ENCODE measurements at places on chromosomes 1 and 21.

DNA sequence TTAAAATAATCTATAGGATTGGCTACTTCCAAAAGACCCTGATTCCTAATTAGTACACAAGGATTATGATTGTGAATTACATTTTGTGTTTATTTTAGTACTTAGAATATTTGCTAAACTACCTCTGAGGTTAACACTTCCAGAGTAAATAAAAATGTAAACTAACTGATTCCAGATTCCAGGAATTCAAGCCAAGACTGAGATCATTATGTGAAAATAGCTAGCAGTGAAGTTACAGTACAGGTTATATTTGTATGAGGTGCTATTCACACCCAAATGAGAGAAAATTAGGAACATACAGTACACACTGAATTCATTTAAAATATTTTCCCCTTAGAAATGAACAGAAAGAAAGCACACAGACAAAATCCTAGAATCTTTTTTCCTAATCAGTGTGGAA, 28.8 kb downstream of the TTLL7 start:
- no peak overlapping the region for H3K27ac ChIP-seq
- H3K36me3 ChIP-seq, result no peaks in the 10 kb centered on the region
- DNase-seq, result no peak
- H3K4me1 ChIP-seq, result no peaks in the 10 kb centered on the region
- no peaks in the 10 kb centered on the region for H3K27me3 ChIP-seq
- no peak overlapping the region for H3K4me3 ChIP-seq

DNA sequence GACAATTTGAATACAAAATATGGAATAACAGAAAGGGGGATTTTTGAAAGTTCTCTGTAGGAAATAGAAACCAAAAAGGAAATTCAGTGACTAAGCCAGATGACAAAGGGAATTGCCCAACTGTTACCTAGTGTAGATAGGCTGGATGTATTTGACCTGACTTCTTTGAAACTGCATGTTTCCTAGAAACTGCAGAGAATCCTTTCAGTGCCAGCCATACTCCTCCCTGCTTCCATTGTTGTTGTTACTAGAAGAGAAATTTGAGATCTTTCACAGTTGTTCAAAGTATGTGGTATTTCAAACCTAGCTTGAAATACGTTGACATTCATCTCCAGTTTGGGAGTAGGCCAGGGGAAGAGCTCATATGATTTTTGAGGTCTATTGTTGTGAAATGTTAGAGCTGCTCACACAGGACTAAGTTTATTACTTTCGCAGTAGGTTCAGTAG, 1.8 kb upstream of the GBP5 start:
- H3K27me3 ChIP-seq, result no peaks in the 10 kb centered on the region
- H3K4me1 ChIP-seq, result no peaks in the 10 kb centered on the region
- no peaks in the 10 kb centered on the region for H3K36me3 ChIP-seq

GRCh38 chr1:60865166-60865565, 217.2 kb upstream of the NFIA start:
- DNase-seq, result no peak
- H3K4me3 ChIP-seq, result no peak overlapping the region
- no peaks in the 10 kb centered on the region for H3K27me3 ChIP-seq
- H3K27ac ChIP-seq, result no peak overlapping the region

DNA sequence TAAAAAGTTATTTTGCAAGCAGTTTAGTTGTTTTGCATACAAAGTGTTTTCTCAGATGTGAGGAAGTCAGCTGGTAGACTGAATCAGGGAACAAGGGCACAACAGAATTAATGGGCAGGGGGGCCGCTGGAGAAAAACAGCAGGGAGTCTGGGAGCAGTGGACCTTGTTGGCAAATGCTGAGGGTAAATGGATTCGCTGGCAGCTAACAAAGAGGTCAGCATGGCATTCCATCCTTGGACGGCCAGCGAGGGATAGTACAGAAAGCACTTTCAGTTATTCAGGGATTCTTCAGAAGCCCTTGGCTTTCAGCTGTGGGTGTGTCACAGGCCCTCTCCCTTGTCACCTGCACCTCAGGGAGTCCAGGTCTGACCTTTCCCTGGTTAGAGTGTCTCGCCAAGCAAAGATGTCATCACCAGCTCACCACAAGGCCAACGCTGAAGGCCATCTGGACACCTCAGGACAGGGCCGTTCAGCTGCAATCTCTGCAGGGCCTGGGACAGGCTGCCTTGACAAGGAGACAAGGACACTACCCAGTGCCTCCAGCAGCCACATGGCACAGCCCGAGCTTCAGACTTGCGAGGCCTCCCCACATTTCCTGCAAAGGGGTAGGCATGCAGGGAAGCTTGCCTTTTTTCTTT, 90.4 kb downstream of the KCNN3 start:
- H3K4me1 ChIP-seq, result peaks cover 7% of the 10 kb centered on the region
- no peaks in the 10 kb centered on the region for H3K36me3 ChIP-seq
- H3K27ac ChIP-seq, result no peak overlapping the region

GRCh38 chr1:2555634-2556276, 416 bp upstream of the TNFRSF14 start:
- peak overlapping the region; percentile 71 for H3K4me3 ChIP-seq
- H3K36me3 ChIP-seq, result peaks cover 14% of the 10 kb centered on the region
- H3K4me1 ChIP-seq, result peaks cover 13% of the 10 kb centered on the region
- H3K27ac ChIP-seq, result peak overlapping the region; percentile 83
- peak; percentile 53 for DNase-seq

DNA sequence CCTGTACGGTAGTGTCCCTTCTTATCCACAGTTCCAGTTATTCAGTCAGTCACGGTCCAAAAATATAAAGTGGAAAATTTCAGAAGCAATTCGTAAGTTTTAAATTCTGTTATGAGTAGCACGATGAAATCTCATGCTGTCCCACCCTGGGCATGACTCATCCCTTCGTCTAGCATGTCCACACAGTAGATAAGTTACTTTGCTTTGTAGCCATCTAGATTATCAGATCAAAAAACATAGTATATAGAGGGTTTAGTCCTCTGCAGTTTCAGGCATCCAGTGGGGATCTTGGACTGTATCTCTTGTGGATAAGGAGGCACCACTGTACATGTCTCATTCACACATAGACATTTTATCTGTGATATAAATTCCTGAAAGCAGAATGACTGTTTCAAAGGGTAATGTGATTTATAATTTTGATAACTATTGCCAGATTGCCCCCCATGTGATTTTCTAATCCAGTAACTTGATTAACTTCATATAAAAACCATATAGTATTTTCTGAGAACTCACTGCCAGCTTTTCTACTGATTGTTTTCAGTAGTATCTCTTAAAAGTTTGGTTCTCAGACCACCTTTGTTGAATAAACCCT, 143.3 kb downstream of the DYRK1A start:
- H3K36me3 ChIP-seq, result peaks cover 11% of the 10 kb centered on the region
- no peak overlapping the region for H3K4me3 ChIP-seq
- no peak overlapping the region for H3K27ac ChIP-seq
- no peaks in the 10 kb centered on the region for H3K27me3 ChIP-seq
- no peak for DNase-seq

DNA sequence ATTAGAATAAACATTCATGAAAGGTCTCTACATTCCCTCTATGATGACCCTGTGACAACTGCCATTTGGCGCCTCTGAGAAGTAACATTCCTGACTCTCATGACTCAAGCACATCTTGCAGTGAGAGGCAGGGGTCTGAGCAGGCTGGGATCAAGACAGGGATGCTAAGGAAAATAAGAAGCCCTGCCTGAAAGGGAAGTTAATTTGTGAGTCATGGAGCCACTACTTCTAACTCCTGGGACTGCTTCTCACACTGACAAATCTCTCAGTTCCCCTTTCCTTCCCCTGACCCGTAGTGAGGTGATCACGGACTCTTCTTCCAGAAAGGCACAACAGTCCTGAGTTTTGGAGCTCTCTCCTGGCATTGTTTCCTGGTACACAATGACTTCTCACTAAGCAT, 231.9 kb downstream of the TNR start:
- no peak for DNase-seq
- H3K27ac ChIP-seq, result no peak overlapping the region
- H3K4me1 ChIP-seq, result no peaks in the 10 kb centered on the region

DNA sequence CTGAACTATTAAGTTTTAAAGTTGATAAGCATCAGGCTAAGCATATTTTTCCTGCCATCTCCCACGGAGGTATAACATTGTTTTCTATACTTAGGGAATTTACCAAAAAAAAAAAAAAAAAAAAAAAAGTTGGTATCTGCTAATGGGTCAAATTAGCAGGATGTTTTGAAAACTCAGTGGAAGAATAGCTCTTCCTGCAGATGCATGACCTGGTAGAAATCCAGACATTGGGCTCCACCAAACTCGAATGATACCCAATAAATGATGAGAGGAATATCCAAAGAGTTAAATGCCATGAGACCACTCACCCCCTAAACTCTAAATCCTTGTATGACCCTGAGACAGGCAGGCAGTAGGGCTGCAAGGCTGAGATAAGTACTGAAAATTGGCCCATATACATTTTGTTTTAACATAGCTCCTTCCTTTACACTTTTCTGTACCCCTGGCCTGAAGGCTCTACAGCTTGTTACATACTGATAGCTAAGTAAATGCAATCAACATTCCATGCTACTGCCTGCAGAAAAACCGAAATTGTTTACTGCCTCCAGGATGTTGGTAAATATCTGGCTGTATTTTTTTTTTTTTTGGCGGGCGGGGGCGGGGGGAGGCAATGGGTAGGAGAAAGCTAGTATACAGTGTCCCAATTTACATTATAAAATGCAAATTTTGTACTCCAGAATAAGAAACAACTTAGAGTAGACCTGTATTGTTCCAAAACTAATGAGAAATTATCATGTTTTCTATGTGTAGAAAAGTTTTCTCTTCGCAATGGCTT, 57.6 kb downstream of the NFIA start:
- H3K4me1 ChIP-seq, result peaks cover 47% of the 10 kb centered on the region
- no peak overlapping the region for H3K4me3 ChIP-seq
- H3K27ac ChIP-seq, result peak overlapping the region; percentile 55
- H3K36me3 ChIP-seq, result no peaks in the 10 kb centered on the region

DNA sequence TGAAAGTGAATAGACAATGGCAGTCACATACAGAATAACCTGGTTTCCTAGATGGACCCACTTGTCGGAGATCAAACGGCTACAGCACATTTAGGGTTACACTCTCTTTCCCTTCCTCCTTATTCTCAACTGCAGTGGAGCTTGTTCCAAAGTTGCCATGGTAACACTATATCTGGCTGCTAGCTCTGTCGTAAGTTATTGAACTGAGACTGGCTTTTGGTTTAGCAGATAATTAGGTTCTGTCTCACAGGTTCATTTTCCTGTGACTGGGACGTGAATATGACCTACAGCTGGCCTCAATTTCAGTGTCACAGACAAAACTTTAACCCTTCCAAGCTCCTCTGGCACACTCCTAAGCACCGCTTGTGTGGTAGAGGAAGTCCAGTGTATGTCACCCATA, 875.8 kb downstream of the USP25 start:
- DNase-seq, result no peak
- no peaks in the 10 kb centered on the region for H3K36me3 ChIP-seq
- no peaks in the 10 kb centered on the region for H3K27me3 ChIP-seq

GRCh38 chr21:21230672-21231071, 232.5 kb downstream of the NCAM2 start:
- H3K4me3 ChIP-seq, result no peak overlapping the region
- DNase-seq, result no peak
- no peak overlapping the region for H3K27ac ChIP-seq

DNA sequence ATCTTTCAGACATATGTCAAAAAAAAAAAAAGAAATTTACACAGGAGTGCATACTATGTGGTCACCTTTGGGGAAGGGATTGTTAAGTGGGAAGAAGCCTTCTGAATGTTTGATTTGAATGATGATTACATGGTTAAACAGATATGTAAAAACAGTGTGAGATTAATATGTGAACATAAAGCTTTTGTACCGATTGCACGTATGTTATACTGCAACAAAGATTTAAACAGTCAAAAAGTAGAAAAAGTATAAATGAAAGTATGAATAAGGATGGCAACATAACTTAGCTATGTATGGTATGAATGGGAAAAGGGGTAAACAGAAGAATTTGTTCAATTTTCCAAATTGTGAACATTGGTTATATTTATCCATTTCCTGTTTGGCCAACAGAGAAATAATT, 10.0 kb upstream of the PLPP3 start:
- no peaks in the 10 kb centered on the region for H3K36me3 ChIP-seq
- no peaks in the 10 kb centered on the region for H3K27me3 ChIP-seq
- no peak overlapping the region for H3K4me3 ChIP-seq
- H3K4me1 ChIP-seq, result no peaks in the 10 kb centered on the region
- no peak overlapping the region for H3K27ac ChIP-seq

DNA sequence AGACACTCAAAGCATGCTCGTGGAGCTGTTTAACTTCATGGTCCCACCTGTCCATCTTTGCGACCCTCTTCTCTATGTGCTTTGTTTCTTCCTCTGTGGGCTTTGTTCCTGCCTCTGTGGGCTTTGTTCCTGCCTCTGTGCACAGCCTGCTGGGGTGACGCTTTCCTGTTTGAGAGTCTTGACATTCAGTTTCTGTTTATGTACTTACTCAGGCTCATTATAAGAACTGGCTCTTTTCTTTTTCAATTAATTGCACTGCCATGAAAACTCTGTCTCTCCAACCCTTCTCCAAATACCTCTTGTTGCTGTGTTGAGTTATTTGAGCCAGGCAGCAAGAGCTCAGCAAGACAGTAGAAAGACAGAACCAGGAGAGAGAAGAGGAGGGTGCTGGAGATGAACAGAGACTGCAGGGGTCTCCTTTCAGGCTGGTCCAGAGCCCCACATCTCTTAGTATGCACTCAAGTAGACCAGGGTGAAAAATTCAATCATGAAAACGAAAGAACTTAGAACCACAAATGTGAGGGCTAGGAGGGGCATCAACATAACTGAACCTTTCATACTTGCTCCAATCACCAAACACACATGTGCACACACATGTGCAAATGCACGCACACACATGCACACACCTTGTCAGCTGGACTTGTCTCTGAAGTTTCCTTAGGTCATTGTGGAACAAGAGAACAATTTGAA, 88.3 kb upstream of the SGIP1 start:
- no peaks in the 10 kb centered on the region for H3K4me1 ChIP-seq
- no peaks in the 10 kb centered on the region for H3K36me3 ChIP-seq
- H3K4me3 ChIP-seq, result no peak overlapping the region

GRCh38 chr1:23013657-23014056, 2.0 kb downstream of the TEX46 start:
- no peak overlapping the region for H3K4me3 ChIP-seq
- H3K4me1 ChIP-seq, result no peaks in the 10 kb centered on the region
- no peak for DNase-seq
- no peaks in the 10 kb centered on the region for H3K27me3 ChIP-seq

DNA sequence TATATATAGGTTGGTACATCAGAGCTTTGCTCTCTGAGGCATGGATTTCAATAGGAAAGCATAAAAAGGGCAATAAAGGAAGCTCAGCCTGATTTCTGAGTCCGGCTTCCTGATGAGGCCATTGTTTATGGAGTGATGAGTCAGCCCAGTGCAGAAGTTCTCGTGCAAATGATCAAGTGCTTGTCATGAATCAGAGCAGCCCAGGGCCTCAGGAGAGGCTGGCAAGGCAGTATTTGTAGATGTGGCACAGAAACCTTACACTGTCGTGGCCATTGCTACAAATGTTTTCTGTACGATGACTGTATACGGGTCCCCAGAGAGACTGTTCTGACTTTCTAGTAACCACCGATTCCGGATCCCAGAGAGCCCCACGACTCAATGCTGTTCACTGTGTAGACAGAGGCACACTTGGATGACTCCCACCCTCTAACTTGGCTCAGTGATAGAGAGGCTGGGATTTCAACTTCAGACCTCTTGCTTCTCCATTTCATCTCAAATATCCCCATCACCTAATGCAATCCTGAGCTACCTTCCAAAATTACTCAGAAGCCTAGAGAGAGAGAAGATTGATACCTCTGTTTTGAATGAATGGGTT, 26.8 kb downstream of the UMODL1 start:
- no peaks in the 10 kb centered on the region for H3K36me3 ChIP-seq
- no peaks in the 10 kb centered on the region for H3K4me1 ChIP-seq
- H3K27ac ChIP-seq, result no peak overlapping the region
- H3K4me3 ChIP-seq, result no peak overlapping the region

Data from liver (tissue), 10 donors.